Activated CD8-positive, alpha-beta memory T cell treated with anti-CD3 and anti-CD28 coated beads, Interleukin-2, amount 10 ng/mL, durations not matched to agents 7 days and 5 days (primary cell): ENCODE measurements at places on chromosomes 4 and X. TPM values are rescaled to one million over a fixed set of nuclear protein-coding genes. Genes with fewer than 3 reads are reported as not detected.

The ZFYVE28 gene
- total RNA-seq, result 30.3 TPM

DNA sequence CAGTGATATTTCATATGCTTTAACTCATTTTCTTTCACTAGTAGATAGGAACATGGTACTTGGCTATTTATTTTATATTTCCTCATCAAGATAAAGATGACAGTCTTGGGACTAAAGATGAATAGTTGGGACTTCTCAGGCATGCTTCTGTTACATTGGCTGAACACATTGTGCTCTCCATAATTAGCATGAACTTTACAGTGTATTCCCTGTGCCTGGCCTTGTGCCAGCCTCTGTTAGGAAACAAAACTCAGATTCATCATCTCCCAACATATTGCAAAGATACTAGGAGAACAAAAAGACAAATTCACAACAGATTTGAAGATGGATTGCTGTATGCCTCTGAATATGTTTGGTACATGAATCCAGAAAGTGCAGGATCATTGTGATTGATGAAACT lies 26.4 kb downstream of the GRIA2 start:
- H3K27ac ChIP-seq, result no peak overlapping the region
- H3K4me3 ChIP-seq, result no peak overlapping the region
- DNase-seq, result no peak
- H3K27me3 ChIP-seq, result no peaks in the 10 kb centered on the region

GRCh38 chr4:52957220-52957686 lies 95.1 kb downstream of the RASL11B start:
- no peaks in the 10 kb centered on the region for H3K36me3 ChIP-seq
- no peaks in the 10 kb centered on the region for H3K4me1 ChIP-seq
- H3K27ac ChIP-seq, result no peak overlapping the region
- H3K27me3 ChIP-seq, result no peaks in the 10 kb centered on the region
- DNase-seq, result no peak

The LANCL3 gene
- 0.66 TPM for total RNA-seq

DNA sequence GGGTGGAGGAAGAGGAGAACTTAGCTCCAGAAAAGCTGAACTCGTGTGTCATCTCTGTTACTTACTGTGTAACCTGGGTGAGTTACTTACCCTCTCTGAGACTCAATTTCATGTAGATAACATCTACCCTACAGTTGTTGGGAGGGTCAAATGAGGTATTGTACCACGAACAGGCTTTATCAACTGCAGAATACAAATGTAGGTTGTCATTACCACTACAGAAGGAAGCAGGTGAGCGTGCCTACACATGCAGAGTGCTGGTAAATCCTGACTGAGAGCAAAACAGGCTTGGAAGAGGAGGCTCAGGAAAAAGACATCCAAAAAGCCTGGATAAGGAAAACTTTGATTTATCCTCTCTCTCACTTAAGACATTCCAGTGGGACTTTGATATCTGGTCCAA lies 7.2 kb downstream of the PIGA start:
- H3K36me3 ChIP-seq, result peaks cover 17% of the 10 kb centered on the region
- no peaks in the 10 kb centered on the region for H3K27me3 ChIP-seq
- no peak for DNase-seq
- H3K27ac ChIP-seq, result no peak overlapping the region
- no peak overlapping the region for H3K4me3 ChIP-seq

DNA sequence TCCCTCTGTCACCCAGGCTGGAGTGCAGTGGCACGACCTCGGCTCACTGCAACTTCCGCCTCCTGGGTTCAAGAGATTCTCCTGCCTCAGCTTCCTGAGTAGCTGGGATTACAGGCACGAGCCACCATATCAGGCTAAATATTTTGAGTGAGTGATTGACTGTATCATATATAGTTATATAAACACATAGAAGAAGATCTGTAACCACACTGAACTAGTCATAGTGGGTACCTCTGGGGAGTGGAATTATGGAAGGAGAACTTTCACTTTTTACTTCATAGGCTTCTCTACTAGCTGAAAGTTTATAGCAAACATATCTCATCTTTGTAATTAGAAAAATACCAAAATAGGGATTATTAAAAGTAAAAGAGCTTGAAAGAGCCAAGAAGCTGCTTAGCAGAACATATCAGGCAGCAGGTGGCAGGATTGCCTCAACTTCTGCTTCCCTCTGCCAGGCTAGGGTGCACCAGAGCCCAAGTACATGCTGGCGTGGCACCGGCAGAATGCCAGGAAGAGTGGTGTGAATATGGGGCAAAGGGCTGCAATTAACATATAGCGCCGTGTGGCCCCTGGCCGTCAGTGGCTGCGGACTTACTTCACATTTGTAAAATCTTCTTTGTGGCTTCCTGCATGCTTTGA lies 39.5 kb upstream of the CD40LG start:
- no peaks in the 10 kb centered on the region for H3K27me3 ChIP-seq
- peak; percentile 70 for DNase-seq
- H3K4me3 ChIP-seq, result no peak overlapping the region

- DNase-seq, result no peak
- H3K4me1 ChIP-seq, result peaks cover 18% of the 10 kb centered on the region
- peaks cover 3% of the 10 kb centered on the region for H3K36me3 ChIP-seq
- H3K27me3 ChIP-seq, result peaks cover 4% of the 10 kb centered on the region
- no peak overlapping the region for H3K4me3 ChIP-seq
- H3K27ac ChIP-seq, result no peak overlapping the region
Observed at GRCh38 chr4:182810103-182810615, 107.0 kb downstream of the DCTD start.

GRCh38 chr4:140302151-140302859 lies 71.1 kb upstream of the SCOC start:
- DNase-seq, result no peak
- no peaks in the 10 kb centered on the region for H3K4me1 ChIP-seq
- peaks cover 12% of the 10 kb centered on the region for H3K27me3 ChIP-seq
- H3K27ac ChIP-seq, result no peak overlapping the region
- H3K4me3 ChIP-seq, result no peak overlapping the region

- DNase-seq, result no peak
- H3K27ac ChIP-seq, result no peak overlapping the region
- no peaks in the 10 kb centered on the region for H3K27me3 ChIP-seq
- H3K36me3 ChIP-seq, result no peaks in the 10 kb centered on the region
Observed at GRCh38 chr4:156252358-156252921, 298.8 kb upstream of the CTSO start.

The PDZD4 gene
- 0.12 TPM for total RNA-seq

DNA sequence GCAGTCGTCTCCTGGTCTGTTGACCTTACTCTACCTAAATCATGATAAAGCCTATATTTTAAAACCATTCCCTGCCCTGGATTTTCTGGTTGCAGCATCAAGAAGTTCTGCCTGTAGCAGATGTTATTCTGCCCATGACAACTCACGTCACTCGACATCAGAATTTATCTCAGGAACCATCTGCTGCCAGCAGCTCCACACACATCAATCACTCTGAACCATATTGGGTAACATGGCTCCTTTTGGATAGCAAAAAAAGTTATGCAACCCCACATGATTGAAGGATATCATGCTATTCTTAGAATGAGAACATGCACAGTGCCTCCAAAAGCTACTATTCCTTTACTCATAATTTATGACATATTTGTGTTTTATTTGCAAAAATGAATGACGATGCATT lies 341.4 kb downstream of the DHRSX start:
- no peaks in the 10 kb centered on the region for H3K4me1 ChIP-seq
- H3K36me3 ChIP-seq, result no peaks in the 10 kb centered on the region
- DNase-seq, result no peak
- H3K27ac ChIP-seq, result no peak overlapping the region

DNA sequence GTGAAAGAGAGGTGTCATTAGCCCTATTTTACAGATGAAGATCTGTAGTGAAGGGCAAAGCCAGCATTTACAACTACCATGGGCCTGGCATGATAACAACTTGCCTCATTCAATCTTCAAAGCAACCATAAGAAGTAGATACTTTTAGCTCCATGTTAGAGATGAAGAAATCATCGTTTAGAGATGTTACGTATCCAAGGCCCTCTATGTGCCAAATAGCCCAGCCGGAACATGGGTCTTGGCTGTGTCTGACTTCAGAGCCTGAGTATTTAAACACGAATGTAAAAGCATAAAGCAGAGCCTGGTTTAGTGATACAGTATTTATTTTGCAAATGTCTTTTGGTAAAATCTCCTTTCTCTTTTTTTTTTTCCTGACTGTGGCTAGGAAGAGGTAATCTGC lies 197.1 kb downstream of the RASL11B start:
- H3K27ac ChIP-seq, result no peak overlapping the region
- no peaks in the 10 kb centered on the region for H3K27me3 ChIP-seq
- H3K4me1 ChIP-seq, result no peaks in the 10 kb centered on the region
- DNase-seq, result no peak
- peaks cover 2% of the 10 kb centered on the region for H3K36me3 ChIP-seq
